ENCODE measurements at places on chromosomes 2 and 18. TPM values are rescaled to one million over a fixed set of nuclear protein-coding genes. Genes with fewer than 3 reads are reported as not detected.

Gene ZFAND2B
- total RNA-seq = 43.7 TPM

Gene EFR3B
- 1.2 TPM for total RNA-seq

Gene CFAP53
- total RNA-seq = 0.80 TPM

Gene CIDEA
- total RNA-seq = not detected

Gene HNMT
- 21.2 TPM for total RNA-seq

Gene LRRTM4
- not detected for total RNA-seq
